Stimulated activated CD4-positive, alpha-beta T cell treated with anti-CD3 and anti-CD28 coated beads, Interleukin-1b, Interleukin-23, amount 100 ng/mL, for 48 hours (primary cell): ENCODE measurements at places on chromosomes 3 and 15.

GRCh38 chr3:177595530-177596188 lies 398.4 kb upstream of the TBL1XR1 start:
- no peak for DNase-seq

GRCh38 chr3:135801018-135801417 lies 164.5 kb upstream of the PPP2R3A start:
- DNase-seq = no peak

- DNase-seq = no peak
Observed at GRCh38 chr3:96734273-96735009, 80.0 kb upstream of the EPHA6 start.

GRCh38 chr3:141248064-141248463 lies 16.4 kb downstream of the PXYLP1 start:
- DNase-seq = no peak

- no peak for DNase-seq
Observed at GRCh38 chr15:56725386-56725785, 7.9 kb downstream of the ZNF280D start.

GRCh38 chr15:30924353-30924752 lies 20.6 kb downstream of the FAN1 start:
- DNase-seq = no peak

- no peak for DNase-seq
Observed at GRCh38 chr3:189598530-189599225, 32.5 kb upstream of the TP63 start.

DNA sequence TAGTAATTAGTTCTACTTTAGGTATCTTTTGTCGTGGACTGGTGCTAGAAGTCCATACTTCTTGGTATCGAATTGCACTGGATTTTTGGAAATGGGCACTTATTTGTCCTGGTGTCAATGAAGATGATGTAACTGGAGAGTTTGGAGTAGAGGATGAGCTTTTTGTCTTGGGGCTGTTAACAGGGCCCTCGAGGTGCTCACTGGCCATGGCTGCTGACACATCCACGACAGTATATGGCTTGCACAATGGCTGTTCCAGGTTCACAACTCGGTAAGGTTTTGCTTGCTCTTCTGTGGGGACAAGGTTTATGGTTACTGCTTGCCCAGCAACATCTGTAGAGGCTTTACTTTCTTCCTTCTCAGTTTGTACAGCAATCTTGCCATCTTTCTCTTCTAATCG lies 109.4 kb upstream of the TSPAN3 start:
- no peak for DNase-seq

GRCh38 chr3:98657457-98657856 lies 64.0 kb upstream of the CPOX start:
- peak; percentile 46 for DNase-seq

DNA sequence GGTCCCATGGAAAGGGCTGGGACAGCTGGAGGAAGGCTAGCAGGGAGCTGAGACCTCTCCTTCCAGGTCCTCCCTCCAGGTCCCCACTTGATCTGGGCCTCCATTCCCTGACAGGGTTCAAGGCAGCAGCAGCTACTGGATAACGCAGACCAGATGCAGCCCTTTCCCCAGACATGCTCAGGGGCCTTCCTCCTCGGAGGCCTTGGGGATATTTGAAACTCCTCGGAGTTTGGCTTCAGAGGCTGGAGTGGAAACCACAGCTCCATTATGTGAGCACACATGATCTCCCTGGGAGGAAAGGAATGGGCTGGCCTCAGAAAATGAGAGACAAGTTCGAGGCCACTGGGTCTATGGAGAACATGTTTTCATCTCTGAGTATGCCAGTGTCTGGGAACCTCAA lies 119.3 kb downstream of the SMAD6 start:
- DNase-seq = no peak

DNA sequence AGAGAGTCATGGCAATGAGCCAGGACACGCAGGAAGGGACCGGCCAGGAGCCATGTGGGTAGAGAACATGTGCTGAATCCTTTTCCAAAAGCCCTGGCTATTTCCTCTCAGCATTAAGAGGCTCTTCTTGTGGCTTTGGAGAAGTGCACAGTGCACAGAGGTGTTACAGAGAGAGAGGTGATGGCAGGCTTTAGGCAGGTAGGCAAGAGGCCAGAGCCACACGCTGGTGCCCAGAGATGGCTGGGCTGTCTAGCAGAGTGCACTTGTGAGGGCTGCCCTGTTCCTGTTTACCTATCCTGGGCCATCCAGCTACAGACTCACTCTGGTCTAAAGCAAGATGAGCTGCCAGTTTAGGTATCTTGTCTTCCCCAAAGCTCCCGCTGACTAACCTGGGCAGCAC lies 402.6 kb downstream of the OCA2 start:
- no peak for DNase-seq

GRCh38 chr15:40061212-40061901 lies 22.4 kb upstream of the SRP14 start:
- DNase-seq = no peak

- no peak for DNase-seq
Observed at GRCh38 chr3:123817413-123817812, 66.7 kb downstream of the MYLK start.
